ENCODE measurements at places on chromosomes 1 and 21. TPM values are rescaled to one million over a fixed set of nuclear protein-coding genes. Genes with fewer than 3 reads are reported as not detected.

Gene CFAP141
- not detected for total RNA-seq

Gene VAV3
- 11.6 TPM for total RNA-seq

Gene LCE1D
- total RNA-seq = not detected

Gene ILDR2
- total RNA-seq = 3.5 TPM

Gene SPRR2A
- total RNA-seq = not detected

Gene ZC3H12A
- 198 TPM for total RNA-seq

Gene SPRR3
- not detected for total RNA-seq

Gene PBX1
- 0.53 TPM for total RNA-seq

Data from natural killer cell treated with Interleukin-12 subunit alpha and Interleukin-12 subunit beta and Interleukin-15 and Interleukin-18, amount 100 ng/mL, for 72 hours (primary cell).